K562 (cell line): ENCODE measurements at places on chromosomes 16 and 17. TPM values are rescaled to one million over a fixed set of nuclear protein-coding genes. Genes with fewer than 3 reads are reported as not detected.

Gene RND2
- 1.8 TPM in 2 replicates for total RNA-seq

DNA sequence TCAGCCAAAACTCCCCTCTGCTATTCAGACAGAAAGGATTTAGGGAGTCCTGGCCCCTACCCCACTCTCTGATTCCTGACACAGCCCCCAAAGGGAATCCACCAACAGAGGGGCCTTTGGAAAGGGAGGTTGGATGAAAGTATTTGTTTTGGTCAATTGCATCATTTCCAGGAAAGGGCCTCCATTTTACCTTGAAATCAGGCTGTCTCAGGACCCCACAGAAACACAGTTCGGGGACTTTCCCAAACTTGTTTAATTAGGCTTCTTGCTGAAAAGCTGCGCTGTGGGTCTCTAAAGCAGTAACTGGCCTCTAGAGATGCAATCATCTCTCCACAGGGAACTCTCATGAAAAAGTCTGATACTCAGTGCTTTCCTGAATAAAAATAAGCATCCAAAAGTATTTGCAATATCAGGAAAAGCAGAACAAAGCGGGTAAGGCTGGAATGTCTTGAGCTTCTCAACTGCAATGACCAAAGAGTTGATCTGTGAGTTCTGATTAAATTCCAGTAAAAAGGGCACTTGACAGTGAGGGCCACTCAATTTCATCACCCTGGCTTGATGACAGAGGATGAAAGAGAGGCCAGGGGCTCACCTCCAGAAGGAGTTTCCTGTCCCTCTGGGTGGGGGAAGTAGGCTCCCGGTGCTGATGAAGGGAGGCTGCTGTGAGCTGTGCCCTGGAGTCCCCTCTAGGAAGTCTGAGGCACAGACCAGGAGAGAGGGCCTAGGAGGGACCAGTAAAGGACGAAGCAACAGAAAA, 36.3 kb downstream of the LYRM9 start:
- no peak overlapping the region for H3K4me3 ChIP-seq
- H3K27ac ChIP-seq: no peak overlapping the region
- no peak for DNase-seq
- peaks cover 34% of the 10 kb centered on the region for H3K27me3 ChIP-seq
- H3K4me1 ChIP-seq: no peaks in the 10 kb centered on the region

GRCh38 chr16:11459722-11460121, 114.5 kb downstream of the RMI2 start:
- H3K4me1 ChIP-seq: peaks cover 4% of the 10 kb centered on the region
- no peak for DNase-seq
- H3K4me3 ChIP-seq: no peak overlapping the region
- peaks cover 53% of the 10 kb centered on the region for H3K27me3 ChIP-seq
- no peak overlapping the region for H3K27ac ChIP-seq
- H3K36me3 ChIP-seq: no peaks in the 10 kb centered on the region

GRCh38 chr16:65725156-65725845, 603.4 kb upstream of the CDH11 start:
- H3K36me3 ChIP-seq: no peaks in the 10 kb centered on the region
- H3K27ac ChIP-seq: no peak overlapping the region
